ENCODE measurements at places on chromosomes 2 and 18. TPM values are rescaled to one million over a fixed set of nuclear protein-coding genes. Genes with fewer than 3 reads are reported as not detected.

DNA sequence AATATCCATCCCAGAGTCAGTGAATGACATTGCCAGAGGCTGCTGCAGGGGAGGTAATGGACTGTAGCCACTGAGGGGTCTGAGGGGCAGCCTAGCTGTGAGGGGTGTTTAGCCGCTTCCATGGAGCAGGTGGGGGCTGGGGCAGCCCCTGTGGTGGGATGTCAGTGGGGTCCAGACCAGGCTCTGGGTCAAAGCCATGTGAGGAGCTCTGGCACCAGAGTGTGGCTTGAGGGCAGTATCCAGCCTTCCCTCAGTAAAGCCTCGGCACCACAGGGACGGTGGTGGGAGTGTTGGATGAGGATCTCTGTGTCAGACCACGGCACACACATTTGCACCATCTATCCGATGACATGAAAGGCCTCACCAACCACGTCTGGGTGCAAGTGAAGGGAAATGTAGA is 85.0 kb downstream of the INHBB start:
- DNase-seq, result no peak

DNA sequence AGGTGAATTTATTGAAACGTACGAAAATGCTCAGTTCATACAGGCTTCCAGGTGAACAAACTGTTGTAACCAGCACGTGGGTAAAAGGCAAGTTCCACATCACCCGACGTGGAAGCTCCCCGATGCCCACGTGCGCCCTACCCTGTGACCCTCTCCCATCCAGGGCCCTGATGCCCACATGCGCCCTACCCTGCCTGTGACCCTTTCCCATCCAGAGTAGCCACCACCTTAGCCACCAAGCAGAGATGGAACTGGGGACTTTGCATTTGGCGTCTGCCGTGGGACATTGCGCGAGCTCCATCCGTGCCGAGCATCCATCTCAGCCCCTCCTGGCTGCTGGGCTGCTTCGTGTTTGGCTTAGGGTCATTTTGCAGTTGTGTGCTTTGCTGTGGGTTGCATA is 37.5 kb downstream of the ANO7 start:
- no peak for DNase-seq

- no peak for DNase-seq
These were observed 34.7 kb downstream of the TFPI start for GRCh38 chr2:187519419-187520120.

DNA sequence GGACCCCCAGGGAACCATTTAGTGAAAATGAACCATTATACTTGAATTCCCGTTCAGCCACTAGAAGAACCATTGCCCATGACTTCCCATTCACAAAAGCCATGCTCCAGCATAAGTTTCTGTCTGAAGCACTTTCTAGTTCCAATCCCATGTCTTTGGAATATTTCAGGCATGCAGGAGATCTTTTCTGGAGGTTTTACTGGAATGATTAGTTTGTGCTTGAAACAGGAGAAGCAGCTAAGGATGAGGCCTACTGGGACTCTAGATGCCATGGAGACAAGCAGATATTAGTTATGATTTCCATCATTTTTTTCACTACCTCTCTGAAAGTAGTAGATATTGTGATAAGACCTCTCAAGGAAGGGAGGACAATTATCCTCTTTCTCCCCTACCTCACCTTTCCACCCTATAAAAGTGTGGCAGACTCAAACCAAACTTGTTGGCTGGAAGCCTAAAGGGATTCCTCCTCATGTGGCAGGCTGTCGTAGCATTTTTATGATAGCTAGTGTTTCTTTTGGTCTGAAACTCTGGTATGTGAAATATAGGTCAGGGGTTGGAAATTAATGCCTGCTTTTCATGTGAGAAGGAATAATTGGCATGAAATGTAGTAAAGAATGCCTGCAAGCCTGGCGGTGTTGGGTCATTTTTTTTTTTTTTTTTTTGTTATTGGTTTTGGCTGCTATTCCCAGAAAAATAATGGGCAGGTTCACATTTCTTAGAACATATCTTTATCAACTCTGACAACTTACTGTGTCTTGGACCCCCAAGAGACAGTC is 29.3 kb upstream of the MMADHC start:
- no peak for DNase-seq

DNA sequence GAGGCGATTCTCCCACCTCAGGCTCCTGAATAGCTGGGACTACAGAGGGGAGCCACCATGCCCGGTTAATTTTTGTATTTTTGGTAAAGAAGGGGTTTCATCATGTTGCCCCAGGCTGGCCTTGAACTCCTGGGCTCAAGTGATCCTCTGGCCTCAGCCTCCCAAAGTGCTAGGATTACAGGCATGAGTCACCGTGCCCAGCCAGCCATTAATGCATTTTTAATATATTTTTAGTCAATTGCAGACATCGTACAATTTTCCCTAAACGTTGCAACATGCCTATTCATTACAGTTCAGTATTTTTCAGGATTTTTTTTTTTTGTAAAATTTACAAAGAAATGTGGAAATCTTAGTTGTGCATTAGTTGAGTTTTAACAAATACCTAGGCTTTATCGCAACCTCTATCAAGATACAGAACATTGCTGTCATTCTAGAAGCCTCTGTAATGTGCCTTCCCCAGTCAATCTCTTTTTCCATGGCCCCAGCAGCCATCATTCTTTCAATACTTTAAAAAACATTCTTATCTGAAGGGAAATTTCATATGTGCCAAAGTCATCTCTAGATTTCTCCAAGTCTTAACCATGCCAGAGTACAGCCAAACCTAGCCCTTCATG is 14.7 kb downstream of the NABP1 start:
- no peak for DNase-seq

DNA sequence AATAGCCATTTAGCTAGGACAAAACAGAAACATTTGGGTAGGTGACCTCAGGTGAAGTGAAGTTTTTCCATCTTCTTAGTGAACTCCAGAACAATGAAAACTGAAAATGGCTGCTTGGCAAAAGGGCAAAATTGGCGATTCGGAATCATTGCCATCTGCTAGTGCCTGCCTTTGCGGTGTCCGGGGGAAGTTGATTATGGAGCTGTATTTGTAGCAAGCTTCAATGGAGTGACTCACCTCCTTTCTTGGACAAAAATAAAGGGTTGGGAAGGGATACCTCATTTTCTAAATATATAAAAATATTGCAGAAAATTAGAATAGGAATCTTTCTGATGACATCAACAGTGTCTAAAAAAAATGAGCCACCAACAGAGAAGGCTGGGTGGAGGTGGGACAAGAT is 460.5 kb downstream of the TGIF1 start:
- no peak for DNase-seq

The PCARE gene
- total RNA-seq, result not detected

The IL36B gene
- not detected for total RNA-seq
